Activated CD4-positive, alpha-beta T cell treated with anti-CD3 and anti-CD28 coated beads, Interleukin-2, amount 50 U/mL, for 1 hour (primary cell): ENCODE measurements at places on chromosomes 1 and 21.

- no peak for DNase-seq
These were observed 168.5 kb upstream of the ZC3H12A start for GRCh38 chr1:37305841-37306240.

DNA sequence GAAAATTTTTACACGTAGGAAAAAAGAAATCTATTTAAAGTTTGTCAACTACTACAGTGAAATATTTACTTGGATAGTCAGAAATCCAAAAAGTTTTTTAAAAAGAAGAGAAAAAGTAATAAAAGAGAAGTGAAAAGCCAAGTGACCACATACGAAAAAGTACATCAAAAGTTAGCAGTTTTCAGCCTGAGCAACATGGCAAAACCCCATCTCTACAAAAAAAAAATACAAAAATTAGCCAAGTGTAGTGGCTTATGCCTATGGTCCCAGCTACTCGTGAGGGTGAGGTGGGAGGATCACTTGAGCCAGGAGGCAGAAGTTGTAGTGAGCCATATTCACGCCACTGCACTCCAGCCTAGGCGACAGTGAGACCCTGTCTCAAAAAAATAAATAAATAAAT, 5.2 kb upstream of the MR1 start:
- no peak for DNase-seq

DNA sequence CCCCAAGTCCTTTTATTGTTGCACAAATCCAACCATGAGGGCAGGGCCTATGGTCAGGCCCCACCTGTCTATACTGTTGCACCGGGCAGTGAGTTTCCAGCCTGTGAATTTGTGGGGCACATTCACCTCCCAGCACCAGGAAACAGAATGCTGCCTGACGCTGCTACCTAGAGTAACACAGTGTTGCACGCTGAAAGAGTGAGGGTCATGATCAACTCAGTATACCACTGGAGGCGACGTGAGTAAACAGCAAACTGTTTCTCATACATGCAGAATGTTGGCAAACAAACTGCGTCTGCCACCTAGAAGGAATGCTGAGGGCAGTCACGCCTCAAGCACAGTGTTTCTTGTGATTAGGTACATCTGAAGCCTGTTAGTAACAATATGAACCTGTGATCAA, 13.4 kb upstream of the LRRC47 start:
- no peak for DNase-seq

DNA sequence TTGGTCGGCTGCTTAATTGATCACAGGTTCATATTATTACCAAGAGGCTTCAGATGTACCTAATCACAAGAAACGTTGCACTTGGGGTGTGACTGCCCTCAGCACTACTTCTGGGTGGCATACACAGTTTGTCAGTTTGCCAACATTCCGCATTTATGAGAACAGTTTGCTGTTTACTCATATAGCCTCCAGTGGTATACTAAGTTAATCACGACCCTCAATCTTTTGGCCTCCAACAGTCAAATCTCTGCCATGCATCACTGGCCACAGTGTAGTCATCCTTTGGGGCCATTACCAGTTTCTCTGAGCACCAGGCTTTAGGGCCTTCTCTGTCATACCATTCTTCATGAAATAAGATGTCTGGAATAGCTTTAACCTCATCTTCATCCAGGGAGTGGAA, 62.8 kb upstream of the BCL9 start:
- DNase-seq: no peak

- DNase-seq: no peak
These were observed 6.5 kb upstream of the PDXK start for GRCh38 chr21:43712268-43712942.

DNA sequence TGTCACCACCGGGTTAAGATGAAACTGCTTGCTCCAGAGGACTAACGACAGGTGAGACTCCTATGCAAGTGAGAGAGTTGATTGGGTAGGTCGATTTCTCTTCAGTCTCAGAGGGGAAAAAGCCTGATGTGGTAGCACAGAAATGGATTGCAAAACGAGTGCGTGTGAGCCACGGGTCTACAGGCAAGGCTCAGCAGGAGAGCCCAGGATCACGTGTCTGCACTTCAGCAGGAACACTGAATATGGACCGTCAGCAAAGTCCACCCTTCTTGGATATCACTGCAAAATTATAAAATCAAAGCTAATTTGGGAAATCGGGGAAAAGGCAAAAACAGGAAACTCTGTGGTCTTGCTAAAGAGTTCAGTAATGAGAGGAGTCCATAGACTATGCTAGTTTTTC, 107.7 kb upstream of the ZNF648 start:
- DNase-seq: no peak

- no peak for DNase-seq
These were observed 23.5 kb downstream of the MIA3 start for GRCh38 chr1:222641269-222641948.

GRCh38 chr1:74714429-74715235, 18.2 kb downstream of the CRYZ start:
- no peak for DNase-seq

DNA sequence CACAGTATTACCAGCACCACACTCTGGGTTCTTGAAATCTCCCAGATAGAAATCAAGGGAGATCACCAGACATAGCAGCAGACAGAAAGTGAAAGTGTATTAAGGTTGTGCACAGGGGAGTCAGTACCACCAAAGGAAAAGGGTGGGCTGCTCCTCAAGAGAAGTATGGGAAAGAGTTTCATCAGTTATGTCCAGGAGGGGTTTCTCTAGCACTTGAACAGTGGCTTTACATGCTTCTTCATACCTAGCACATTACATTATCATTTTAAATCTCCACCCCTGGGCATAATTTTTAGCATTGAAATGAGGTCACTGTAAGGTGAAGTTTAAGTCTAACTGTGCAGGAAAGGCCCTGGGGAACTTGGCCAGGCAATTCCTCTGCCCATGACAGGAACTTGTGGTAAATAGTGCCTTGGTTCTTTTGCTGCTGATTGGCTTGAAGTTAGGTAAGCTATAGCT, 601.0 kb downstream of the NUF2 start:
- no peak for DNase-seq

- no peak for DNase-seq
These were observed 8.0 kb downstream of the PLXNA2 start for GRCh38 chr1:208235982-208236761.

DNA sequence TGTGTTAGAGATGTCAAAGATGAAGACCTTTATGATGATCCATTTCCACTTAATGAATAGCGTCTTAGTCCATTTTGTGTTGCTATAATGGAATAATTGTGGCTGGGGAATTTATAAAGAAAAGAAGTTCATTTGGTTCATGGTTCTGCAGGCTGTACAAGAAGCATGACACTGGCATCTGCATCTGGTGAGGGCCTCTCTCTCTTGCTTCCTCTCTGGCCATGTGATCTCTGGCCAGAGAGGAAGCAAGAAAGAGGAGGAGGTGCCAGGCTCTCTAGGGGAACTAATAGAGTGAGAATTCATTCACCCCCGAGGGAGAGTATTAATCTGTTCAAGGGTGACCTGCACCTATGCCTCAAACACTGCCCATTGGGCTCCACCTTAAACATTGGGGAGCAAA, 242.8 kb downstream of the DISC1 start:
- DNase-seq: no peak

GRCh38 chr1:87061742-87062156, 147.3 kb downstream of the HS2ST1 start:
- no peak for DNase-seq

DNA sequence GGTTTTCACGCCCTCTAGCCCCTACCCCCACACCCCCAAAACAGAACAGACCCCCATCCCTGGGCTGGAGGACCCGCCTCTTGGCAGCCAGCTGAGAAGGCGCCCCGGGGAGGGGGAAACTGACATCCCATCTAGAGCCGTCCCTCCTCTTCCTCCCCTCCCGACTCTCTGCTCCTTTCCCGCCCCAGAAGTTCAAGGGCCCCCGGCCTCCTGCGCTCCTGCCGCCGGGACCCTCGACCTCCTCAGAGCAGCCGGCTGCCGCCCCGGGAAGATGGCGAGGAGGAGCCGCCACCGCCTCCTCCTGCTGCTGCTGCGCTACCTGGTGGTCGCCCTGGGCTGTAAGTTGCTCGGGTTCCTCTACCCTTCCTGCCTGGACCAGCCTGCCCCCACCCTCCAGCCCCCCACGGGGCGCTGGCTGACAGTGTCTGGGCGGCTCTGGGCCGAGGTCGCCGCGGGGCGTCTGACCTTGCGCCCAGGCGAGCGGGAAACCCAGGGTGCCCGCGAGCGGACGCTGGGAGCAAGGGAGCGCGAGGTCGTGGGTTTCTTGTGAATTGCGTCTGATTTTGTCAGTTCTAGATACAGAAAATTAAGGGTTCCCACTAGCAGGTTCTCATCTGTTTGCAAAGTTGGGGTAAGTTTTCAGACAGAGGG, 618 bp downstream of the JAM2 start:
- peak; percentile 39 for DNase-seq
